ENCODE measurements at places on chromosomes 3 and 15.

GRCh38 chr3:12190221-12190807, 31.6 kb upstream of the TIMP4 start:
- DNase-seq, result no peak

GRCh38 chr3:133820889-133821675, 15.5 kb downstream of the SRPRB start:
- DNase-seq, result no peak

DNA sequence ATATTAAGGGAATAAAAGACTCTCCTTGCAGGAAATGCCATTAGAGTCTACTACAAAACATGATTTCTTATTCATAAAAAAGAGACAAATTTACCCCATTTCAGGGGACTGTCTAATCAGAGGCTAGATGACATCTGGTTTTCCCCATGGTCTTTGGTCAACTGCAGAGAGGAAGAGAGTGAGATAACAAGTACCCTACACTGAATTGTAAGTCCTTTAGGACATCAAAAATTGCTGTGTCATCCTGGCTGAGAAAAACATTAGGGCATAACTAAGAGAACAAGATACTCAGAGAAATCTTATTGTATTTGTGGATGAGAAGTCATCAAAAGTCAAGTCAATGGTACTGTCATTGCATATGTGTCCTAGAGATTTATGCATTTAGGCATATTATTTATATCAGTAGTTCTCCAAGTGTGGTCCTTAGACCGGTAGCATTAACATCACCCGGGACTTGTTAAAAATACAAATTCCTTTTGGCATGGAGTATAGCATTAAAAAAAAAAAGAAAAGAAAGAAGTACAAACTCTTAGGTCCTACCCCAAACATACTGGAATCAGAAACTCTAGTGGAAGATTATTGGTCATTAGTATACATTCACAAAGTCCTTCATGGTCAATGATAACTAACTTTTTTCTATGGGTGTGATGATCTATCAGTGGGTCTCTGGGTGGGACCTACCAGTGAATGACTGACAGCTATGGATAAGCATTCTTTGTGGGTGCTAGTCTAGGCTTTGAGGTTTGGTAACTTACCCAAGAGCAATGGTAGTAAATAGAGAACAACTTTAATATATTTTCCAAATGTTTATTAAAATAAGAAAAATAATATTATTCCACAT, 29.0 kb upstream of the TBC1D5 start:
- DNase-seq, result no peak

DNA sequence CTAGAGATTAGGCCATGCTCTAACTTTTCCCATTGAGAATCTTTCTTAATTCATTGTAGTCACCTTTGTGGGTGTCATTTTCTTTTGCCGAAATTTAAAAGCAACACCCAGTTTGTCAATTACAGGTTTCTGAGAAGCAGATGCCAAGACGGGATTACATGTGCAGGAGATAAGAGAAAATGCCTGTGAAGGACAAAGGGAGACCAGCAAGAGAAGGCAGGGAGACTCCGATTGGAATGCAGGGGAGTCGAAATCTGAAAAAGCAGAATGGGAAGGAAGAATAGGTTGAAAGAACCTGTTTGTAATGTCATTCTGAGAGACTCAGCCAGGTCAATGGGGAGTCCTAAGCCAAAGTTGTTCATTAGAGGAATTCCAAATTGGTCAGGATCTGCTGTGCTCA, 3.6 kb upstream of the DPH6 start:
- no peak for DNase-seq

DNA sequence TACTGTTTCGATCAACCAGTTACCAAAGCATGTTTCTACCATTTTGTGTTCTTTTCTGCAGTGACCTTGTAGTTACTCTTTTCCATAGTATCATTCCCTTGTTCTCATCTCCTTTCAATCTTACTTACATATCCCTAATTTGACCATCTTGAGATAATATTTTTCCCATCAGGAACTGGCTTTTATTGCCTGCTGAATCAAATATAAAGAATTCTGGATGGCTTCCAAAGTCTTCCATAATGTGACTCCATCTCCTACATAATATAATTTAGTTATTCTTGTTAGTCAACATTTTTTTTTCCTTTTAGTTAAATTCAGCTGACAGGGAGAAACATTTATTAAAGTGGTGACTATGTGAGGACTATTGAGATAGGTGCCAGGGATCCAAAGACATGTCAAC, 7.0 kb downstream of the USP8 start:
- DNase-seq, result no peak

DNA sequence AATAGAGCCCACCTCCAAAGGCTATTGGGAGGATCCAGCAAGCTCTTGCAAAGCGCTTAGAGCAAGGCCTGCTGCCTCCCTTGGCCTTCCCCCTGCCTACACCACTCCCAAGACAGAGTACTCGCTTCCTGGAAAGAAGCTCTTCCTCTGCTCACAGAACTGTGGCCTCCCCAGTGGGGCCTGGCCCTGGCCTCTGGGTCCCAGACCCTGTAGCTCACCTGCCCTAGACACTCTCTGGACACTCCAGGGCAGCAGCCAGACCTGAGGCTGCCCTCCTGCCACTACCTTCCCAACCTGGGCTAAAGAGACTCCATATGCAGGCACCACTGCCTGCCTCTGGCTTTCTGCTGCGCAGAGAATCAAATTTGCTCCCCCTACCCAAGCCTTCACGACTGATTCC, 49.9 kb downstream of the GRIP2 start:
- DNase-seq, result no peak

- DNase-seq, result no peak
Observed at GRCh38 chr15:56989411-56989924, 71.0 kb downstream of the TCF12 start.

- no peak for DNase-seq
Observed at GRCh38 chr3:64160000-64160695, 65.1 kb downstream of the PRICKLE2 start.

DNA sequence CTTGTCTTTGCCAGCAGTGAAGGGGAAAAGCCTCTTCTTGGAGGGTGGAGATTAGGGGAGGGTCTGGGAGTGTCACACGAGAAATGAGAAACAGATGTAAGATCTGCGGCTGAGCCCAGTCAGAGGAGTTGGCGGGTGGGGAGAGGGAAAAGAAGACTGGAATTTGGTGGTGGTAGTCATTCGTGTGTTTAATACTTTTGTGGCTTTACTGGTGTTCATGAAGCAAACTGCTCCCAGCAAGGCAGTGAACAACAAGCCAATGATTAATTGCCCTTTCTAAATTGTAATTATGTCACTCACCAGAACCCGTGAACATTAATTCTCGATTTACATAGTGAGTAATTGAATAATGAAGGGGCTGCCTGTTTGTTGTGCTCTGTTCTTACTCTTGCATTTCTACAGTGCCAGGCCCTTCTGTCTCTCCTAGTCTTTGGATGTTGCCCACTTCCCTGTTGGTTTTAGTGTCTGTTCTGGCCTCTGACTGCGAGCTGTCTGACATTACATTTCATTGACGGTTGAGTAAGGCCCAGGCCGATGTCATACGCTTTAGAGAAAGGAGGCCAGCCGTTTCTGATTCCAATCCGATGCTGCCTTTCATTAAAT, 78.0 kb downstream of the CHCHD6 start:
- DNase-seq, result no peak

- no peak for DNase-seq
Observed at GRCh38 chr3:159451067-159451466, 537.6 kb upstream of the IL12A start.

DNA sequence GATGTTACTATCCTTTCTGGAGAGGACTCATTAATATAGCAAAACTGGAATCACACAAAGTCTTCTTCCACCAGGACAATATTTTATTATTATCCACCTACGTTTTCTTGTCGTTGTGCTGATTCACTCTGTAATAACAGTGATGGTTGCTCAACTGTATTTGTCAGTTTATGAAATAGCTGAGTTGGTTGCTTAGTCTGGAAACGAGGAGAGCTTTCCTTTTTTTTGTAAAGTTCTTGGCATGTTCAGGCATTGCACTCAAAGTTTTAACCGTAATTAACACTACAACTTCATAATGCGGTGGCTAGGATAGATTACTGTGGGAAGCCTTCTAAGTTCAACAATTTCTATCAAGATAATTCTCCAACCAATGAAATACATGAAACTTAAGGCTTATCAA, 131.2 kb downstream of the RAP2B start:
- DNase-seq, result no peak

GRCh38 chr3:156761007-156761406, 65.1 kb upstream of the LEKR1 start:
- DNase-seq, result no peak

DNA sequence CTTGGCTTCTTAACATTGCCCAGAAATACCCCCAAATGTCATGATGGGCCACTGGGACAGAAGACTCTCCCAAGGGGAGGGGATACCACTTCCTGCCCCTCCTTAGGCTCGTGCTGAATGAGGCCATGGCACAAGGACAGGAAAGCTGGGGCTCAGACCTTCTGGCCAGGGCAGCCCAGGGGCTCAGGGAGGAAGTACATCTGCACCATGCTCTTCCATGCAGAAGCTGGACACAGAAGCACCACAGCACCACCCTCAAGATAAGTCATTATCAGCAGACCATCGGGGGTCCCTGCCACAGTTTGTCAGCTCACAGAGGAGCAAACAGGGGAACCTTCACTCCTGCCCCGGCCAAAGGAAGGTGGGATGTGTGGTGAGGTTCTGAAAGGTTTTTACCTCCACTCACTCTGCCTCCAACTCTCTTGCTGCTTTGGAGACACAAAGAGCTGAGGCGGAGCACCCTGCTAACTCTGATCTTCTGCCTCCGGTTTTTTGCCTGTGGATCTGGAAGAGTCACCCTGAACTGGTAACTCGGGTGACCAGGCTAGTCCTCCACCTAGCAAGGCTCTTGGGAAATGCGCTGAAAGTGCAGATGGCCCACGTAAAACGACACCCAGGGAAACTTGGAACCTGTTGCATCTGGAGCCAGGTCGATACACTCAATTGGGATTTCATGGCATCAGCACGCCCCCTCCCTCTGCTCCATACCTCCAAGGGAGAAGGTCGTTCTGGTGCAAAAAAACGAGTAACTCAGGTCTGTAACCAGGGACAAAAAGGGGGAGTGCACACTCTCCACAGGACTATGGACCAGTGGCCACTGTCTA, 8.3 kb downstream of the BMF start:
- DNase-seq, result no peak

DNA sequence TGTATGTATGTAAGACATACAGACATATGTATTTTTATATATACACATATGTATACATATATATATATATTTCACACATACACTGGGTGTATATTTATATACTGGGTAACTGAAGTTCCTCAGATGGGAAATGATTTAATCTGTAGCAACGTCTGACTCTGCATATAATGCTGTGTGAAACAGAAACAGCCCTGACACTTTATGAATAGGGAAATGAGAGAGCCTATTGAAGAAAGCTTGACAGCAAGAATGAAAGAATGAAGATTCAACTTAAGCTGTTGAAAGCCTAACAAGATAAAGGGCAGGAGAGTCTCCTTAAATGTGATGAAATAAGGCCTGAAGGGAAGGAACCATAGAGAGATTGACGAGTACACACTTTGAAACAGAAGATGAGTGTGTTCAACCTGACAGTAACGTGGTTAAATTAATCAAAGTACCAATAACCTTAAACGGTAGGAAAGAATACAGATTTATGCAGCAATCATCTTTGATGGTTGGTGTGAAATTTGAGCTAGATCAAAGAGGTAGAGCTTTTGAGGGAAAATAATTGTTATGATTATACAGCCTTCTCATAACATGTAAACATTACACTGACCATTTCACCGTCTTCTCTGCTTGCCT, 169.9 kb downstream of the MECOM start:
- DNase-seq, result no peak

DNA sequence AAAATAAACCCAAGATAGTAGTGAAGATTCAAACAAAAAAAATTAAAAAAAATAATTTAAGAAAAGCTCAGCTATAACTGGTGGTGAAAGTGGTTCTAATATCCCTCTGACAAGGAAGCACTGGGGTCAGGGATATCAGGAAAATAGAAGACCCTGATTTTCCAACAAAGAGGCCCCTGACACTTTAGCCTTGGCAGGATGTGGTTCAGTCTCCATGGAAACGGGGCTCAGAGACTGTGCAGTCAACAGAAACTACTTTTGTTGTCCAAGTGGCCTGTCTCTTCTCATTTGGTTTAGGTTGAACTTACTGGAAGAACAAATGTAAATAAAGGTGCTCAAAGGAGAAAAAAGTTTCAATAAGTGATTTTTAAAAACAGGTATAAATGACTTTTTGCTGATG, 27.2 kb downstream of the INTS14 start:
- DNase-seq, result no peak

GRCh38 chr15:48963524-48964113, at the start of gene SHC4:
Gene SHC4 (minus strand): TSS chr15:48963919. CDS start chr15:48963015, 904 bp downstream.
- DNase-seq, result no peak

GRCh38 chr3:171353423-171353822, 106.8 kb downstream of the TNIK start:
- no peak for DNase-seq

DNA sequence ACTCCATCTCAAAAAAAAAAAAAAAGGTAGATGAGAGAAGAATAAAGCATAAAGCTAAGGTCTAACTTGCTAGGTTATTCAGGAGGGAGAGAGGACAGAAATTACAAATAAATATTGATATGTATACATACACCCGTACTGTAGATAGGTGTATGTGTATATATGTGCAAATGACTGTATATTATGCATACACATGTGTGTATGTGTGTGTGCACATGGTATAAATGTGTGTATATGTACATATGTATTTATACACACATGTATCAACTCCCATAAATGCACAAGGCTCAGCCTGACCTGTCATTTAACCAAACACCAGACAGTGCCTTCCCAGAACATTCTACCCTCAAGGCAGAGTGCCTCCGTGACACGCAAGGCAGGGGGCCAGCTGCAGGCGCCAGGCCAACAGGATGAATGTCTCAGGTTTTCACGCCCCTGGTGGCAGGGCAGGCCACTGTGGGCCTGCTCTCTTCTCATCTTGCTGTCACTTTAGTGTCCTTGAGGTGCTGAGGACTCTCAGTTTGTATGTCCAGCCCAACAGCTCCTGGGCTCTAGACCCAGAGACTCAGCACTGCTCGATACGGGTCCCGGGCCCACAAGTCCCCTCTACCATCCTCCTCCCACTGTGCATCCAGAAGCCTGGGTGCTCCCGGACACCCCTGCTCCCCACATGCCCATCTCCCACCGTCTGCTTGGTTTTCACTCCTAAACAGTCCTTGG, 40.4 kb downstream of the TM2D3 start:
- DNase-seq, result no peak

GRCh38 chr3:52233968-52234367, 5.0 kb downstream of the TWF2 start:
- DNase-seq, result no peak

DNA sequence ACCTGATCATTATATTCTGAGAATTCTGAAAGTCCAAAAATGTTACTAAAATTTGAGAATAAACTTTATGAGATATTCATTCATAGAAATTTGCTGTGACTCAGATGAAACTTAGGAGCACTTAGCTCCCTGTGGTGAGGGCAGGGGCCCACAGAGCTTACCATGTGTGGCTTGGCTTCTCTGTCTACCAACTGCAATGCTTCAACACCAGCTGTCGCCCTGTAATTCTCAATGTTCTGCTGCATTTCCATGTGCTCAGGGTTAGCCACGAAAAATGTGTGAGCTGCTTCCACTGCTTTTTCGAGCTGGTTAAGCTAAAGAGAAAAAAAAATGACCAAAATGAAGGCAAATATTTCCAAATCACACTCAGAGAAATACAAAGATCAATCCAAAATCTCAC, 125.6 kb downstream of the P3H2 start:
- DNase-seq, result no peak

- DNase-seq, result no peak
Observed at GRCh38 chr3:54122324-54123002, at the start of gene CACNA2D3. Gene CACNA2D3 (plus strand): TSS chr3:54122552.

GRCh38 chr3:14378415-14378814, 24.0 kb upstream of the SLC6A6 start:
- no peak for DNase-seq

Measured in T-helper 22 cell (primary cell).